Ovary (tissue), 10 donors: ENCODE measurements at places on chromosomes 7 and 10. TPM values are rescaled to one million over a fixed set of nuclear protein-coding genes. Genes with fewer than 3 reads are reported as not detected.

The RPP38 gene
- total RNA-seq: 11.9 TPM

The WNT2 gene
- total RNA-seq: 0.31 TPM

The GIMAP5 gene
- total RNA-seq: 7.5 TPM

The NPFFR1 gene
- total RNA-seq: 0.20 TPM

The HNRNPF gene
- 209 TPM for total RNA-seq

The HABP2 gene
- total RNA-seq: 2.3 TPM

The ADRB1 gene
- not detected for total RNA-seq

The TMEM196 gene
- not detected for total RNA-seq

The ZNF316 gene
- total RNA-seq: 36.4 TPM

The OR2A12 gene
- not detected for total RNA-seq

The SEMA3C gene
- 56.5 TPM for total RNA-seq

The TMEM229A gene
- total RNA-seq: 0.92 TPM

The INMT gene
- 67.5 TPM for total RNA-seq
